ENCODE measurements at places on chromosomes 1 and 21.
A peak's percentile ranks its signal among the peaks of the same experiment; 100 is the strongest.

DNA sequence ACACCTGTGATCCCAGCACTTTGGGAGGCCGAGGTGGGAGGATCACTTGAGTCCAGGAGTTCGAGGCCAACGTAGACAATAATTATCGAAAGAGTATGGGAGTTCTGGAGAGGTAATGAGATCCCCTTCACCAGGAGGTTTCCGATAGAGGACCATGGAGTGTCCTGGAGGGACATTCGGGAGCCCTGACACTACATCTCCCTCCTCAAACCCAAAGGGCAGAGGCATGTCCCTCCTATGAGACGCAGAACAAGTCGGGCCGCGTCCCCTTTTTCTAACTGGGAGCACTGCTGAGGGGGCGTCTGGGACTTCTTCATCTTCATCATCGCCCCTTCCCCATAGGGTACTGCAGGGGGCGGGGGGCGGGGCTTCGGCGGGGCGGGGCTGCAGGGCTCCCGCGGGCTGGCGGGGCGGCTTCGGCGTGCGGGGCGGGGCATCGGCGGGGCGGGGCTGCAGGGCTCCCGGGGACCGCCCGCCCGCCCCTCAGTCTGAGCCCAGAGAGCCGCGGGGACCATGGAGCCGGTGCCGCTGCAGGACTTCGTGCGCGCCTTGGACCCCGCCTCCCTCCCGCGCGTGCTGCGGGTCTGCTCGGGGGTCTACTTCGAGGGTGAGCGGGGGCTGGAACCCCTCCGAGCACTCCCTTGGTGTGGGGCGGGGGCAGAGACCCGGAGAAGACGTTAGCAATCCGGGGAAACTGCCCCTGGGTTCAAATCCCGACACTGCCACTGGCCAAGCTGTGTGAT, at the start of gene THEMIS2:
Gene THEMIS2, plus strand, starts transcription at position 486 of the 743 bp plus-strand sequence. Its CDS starts 28 bp downstream, at position 514.
- DNase-seq, result peak; percentile 68

DNA sequence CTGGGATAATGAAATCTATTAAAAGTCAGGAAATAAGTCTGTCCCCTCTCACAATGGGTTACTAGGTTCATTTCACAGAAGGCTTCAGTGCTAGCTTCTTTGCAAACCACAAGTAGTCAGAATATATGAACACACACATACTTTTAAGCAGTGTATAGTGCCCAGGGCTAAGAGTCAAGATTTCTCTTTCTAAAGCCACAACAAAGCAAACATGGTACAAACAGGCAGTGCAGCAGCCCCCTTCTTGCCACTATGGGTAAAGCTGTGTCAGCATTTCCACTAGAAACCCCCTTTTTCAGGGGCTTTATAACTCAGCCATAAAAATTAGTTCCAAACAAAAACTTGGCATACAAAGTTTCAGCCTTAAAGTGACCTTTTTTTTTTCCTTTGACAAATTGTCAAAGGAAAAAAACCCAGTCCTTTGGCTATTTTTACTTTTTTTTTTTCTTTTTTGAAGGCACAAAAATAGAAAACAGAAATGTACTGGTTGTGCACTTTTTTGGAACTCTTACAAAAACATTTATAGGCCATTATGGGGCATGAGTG, 315.4 kb downstream of the LMO4 start:
- DNase-seq, result no peak

DNA sequence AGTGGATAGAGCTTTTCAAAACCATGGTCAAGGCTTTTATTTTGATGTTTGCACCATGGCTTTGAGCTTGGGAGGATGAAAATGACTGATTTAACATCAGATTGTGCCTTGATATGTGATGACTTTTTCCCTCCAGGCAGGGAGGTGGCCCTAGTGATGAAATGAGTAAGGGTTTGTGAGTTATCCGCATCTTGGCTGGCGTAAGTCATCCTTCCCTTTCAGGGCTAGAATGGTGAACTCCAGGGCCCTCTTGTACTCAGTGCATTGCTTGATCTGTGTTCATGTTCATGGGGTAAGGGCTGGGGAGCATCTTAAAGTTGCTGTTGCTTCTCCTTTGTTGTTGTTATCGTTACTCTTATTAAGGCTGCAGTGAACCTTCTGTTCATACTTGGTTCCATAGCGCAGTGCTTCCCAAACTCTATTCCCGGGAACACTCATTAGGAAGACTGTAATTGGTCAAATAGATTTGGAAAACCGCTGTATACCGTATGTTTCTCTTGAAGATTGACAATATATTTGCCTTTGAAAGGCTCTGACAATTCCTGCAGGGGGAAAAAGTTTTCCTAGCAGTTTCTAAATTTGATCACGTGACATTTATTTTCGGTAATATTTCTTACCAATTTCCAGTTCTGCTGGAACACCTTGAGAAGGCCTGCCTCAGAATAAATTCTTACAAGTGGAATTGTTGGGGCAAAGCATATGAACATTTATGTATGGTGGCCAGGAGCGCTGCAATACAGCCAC, 23.1 kb downstream of the GPR137B start:
- no peak for DNase-seq

- DNase-seq, result no peak
Measured at GRCh38 chr1:114386129-114387009, 124.6 kb downstream of the TRIM33 start.

GRCh38 chr1:11187931-11188330, 1.2 kb upstream of the ANGPTL7 start:
- DNase-seq, result no peak

GRCh38 chr1:226029568-226030225, 30.6 kb upstream of the SDE2 start:
- no peak for DNase-seq

- DNase-seq, result no peak
Measured at GRCh38 chr1:201898992-201899391, 10.3 kb downstream of the SHISA4 start.

GRCh38 chr1:52502789-52503188, 50.1 kb downstream of the TUT4 start:
- no peak for DNase-seq

- no peak for DNase-seq
Measured at GRCh38 chr1:111758373-111758772, 2.7 kb downstream of the DDX20 start.

- no peak for DNase-seq
Measured at GRCh38 chr1:156214024-156214748, 1.4 kb downstream of the PMF1 start.

- no peak for DNase-seq
Measured at GRCh38 chr21:42677339-42678321, 24.2 kb downstream of the PDE9A start.

DNA sequence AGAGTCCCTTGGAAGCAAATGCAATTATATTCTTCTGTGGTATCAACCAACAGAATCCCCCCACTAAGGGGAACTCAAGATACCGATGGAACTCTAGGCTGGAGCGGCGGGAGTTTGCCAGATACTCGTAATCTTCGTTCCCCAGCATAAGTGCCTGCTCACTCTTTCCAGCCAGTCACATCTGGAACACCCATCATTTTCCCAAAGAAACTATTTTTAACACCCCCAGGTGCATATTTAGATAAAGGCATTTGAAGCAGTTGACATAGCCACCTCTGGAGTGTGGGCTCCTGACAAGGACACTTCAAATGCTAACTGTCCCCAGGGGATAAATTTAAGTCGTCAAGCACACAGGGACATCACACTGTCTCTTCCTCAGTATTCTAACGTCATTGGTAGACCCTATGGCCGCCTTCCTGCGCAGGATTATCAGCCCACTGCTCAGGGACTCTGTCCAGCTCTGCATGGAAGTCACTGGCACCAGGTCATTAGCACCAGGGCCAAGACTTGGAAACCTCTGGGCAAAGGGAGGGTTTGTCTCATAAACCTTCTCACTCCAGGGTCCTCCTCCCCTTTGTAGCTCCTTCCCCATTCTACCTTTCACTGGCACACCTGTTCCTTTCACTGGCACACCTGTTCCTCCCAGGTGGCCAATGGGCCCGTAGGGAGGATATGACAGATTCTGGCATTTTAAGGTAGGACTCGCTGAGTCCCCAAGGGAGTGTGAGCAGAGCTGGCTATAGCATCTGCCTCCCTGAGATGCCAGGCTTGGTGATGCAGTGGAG, 48.8 kb downstream of the H3-3A start:
- no peak for DNase-seq
